ENCODE measurements at places on chromosomes 2 and 18.

DNA sequence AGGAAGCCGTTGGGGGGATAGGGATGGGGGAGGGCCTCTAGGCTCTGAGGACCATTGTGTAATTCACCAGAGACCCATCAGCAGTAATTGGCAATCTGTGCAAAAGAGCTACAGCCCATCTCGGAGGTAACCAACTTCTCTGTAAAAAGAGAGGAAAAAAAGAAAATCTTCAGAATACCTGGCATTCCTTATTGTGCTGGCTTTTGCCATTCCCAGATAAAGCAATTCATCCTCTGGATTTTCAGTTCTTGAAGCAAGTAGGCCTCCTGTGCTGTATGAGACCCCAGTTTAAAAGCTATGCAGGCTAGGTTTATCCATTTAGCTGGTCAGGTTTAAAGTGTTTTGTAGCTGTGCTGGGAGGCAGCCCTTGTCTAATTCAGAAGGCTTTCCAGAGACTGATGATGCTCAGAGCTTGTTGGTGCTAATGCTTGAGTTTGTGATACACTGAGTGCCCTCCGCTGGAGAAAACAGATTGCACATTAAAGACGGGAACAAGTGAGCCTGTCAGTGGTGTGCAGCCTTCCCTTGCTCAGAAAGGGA is at the start of gene LRRTM4:
TSS of gene LRRTM4 (minus strand) at position 446 of the 540 bp plus-strand sequence.
- peak; percentile 83 for DNase-seq

DNA sequence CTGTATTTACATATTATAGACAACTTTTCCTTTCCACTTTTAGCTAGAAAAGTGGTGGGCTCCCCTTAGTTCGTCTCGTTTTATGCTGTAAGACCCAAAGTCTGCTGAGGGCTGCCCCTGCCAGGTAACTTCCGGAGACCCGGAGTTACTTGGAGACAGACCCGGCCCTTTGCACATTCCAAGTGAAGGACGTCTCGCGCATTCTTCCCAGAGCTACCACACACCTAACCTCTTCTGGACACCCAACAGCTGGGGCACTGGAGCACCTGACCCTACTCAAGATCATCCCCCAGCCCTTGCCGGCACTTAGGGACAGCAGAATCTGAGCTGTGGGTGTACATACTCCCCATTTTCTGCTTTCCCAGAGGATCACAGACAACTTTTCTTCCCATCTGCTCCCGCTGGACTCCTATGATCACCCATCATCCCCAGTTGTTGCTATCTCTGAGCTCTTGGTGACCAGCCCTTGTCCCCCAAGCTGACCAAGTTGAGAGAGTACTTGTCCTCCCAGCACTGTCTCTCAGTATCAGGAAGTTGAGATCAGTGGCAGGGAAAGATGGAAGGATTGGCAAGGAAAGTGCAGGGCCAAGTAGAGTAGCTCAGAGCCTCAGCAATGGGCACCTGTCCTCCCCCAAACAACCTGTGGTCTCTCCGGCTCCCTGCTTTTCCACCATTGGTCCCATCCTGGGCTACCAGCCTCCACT is 8.4 kb upstream of the SATB2 start:
- no peak for DNase-seq

DNA sequence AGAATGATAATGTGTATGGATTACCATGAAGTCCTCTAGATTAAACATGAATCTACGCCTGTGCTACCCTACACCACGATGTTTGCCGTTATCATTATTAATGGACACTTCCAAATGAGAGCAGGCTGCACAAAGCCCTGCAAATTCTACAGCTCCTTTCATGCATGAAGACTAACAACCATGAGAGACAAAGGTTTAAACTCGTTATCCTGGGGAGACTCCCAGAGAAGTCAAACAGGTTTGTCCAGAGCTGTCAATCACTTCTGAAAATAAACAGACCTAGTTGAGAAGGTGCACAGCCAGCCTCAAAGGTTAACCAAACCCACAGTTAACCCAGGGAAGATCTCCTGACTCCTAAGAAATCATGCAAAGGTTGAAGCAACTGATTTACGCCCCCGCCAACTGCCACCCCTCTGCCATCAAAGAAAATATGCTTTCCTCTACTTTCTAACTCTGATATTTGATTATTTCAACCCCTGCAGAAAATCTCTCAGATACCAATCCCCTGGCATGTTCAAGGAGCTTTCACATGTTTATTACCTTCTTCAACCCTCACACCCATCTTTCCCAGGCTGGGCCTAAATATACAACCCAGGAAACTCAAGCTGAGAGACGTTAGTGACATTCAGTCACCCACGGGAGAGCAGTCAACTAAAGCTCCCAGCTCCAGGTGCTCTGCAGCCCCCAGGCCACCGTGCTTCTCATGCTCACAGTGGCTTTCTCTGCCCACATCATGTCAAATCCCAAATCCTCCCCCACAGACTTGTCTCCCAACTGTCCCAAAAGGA is 35.9 kb downstream of the MYO5B start:
- no peak for DNase-seq

GRCh38 chr18:6980363-6980762 is 137.2 kb downstream of the LAMA1 start:
- no peak for DNase-seq

GRCh38 chr2:25991965-25992364 is 9.7 kb upstream of the KIF3C start:
- no peak for DNase-seq

DNA sequence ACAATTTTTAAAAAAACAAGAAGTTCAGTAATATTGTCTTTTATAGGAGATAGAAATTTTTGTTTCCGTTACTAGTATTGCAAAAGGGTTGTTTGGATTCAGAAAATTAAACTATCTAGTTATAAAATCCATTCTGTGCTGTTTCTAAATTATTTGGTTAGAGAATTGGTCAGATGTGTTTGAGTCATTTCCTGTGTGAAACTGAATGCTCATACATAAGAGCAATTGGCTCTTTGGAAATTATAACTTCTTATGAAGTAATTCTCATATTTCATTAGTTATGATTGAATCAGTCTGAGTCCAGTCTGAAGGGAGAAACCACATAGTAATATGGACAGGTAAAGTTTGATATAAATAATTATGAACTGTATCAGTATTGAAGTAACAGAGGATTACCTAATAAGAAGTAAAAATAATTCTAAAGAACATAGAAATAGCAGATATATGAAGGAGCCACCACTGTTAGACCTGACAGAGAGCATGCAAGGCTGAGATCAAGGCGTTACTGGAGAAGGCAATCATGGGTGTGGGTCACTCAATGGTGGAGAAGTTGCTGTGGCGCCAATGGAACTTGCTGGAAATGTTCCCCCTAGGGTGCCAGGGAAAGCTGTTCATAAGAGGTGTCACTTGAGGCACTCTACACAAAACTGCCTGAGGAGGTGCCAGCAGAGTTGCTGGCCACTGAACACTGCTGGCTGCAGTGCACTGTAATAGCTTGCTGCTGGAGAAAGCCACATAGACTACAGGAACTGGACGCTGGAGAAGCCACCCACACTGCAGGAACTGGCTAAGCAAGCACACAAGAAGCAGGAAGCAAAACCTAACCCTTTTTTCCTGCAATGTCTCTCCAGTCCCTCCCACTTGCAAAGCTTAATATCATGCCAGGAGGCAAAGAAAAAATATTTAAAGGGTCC is 18.0 kb upstream of the FAP start:
- no peak for DNase-seq

DNA sequence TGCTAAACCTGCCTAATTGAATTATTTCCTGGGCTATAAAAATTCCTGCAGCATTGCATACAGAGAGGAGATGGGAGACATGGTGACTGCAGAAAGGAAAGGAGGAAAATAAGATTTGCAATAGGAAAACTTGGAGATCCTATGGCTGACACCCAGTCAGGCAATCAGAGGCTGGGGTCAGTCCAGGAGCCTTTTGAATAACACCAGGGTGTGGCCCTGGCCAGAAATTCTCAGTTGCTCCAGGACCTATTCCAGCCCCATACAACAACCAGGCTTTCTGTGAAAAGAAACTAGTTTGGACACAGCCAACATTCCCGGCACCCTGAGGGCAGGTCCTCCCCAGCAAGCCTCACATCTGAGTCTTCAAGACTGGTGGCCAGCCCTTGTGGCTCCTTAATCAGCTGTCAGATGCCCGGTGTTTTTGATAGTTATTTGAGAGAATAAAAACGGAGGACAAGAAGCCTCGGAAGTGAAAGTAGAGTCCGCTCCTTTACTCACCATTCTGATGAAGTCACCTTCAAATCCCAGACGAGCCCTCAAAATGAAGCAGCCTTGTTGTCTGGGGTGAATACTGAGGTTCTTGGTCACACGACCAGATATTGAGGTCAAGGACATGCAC is 31.1 kb upstream of the GMCL1 start:
- no peak for DNase-seq

- DNase-seq, result no peak
Measured at GRCh38 chr18:48412339-48412929, 3.3 kb upstream of the ZBTB7C start.

DNA sequence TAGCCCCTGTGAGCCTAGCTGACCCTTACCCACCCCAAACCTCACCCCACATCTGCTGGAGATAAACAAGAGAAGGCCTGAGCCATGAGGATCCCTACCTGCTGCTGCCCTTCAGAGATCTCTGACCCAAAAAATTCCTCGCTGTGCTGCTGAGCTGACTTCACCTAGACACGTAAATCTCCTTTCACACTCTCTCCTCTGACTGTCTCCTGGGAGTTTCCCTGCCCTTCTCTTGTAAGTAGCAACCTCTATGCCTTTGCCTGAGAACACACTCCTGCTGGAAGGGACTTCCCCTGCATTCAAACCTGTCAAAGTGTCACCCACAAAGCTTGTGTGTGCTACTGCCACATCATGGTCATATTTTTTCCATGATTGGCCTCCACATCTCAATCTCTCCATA is 134.2 kb upstream of the NOL4 start:
- no peak for DNase-seq

DNA sequence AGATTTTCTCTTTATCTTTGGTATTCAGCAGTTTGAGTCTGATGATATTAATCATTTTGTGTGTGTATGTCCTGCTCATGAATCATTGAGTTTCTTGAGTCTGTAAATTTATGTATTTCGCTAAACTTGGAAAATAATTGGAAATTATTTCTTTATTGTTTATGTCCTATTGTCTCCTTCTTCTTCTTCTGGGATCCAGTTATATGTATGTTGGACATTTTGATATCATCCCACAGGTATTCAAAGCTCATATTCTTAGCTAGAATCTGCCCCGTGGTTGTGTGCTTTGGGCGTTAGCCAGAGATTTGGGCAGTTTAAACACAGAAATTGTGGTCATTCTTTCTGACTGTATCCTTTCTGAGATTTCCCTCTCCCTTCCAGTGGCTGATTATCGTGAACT is 243.0 kb upstream of the SPRED2 start:
- DNase-seq, result no peak

Data from putamen (tissue), 1 donor.